Activated CD8-positive, alpha-beta memory T cell treated with anti-CD3 and anti-CD28 coated beads, Interleukin-2, amount 10 ng/mL, durations not matched to agents 7 days and 5 days (primary cell): ENCODE measurements at places on chromosomes 1 and 21. TPM values are rescaled to one million over a fixed set of nuclear protein-coding genes. Genes with fewer than 3 reads are reported as not detected.

The RSPH1 gene
- total RNA-seq: not detected

DNA sequence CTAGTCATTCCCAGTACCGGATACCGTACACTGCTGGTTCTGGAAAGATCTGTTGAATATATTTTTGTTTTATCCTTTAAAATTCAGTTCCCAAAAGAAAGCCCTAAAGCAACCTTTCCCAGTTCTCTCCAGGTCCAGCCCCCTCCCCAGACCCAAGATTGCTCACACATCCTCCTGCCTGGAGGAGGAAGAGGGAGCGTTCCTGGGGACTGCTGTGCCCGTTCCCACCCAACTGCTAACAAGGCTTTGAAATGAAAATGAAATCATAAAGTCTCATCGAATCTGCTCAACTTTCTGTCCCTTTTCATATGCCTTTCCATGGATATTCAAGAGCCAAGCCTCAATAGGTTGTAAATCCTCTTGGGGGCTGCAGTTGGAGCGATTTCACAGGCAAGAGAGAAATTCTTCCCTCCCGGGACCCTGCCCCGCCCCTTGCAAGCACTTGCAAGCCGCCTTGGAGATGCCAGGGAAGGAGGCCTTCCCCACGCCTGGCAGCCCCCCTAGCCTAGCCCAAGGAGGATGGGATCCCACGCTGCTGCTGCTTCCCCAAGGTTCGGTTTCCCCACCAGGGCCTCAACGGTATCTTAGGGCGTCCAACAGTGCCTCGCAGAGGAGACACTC is 113.2 kb upstream of the CACHD1 start:
- DNase-seq: no peak

GRCh38 chr1:64215576-64215975 is 12.2 kb downstream of the UBE2U start:
- no peak for DNase-seq

- DNase-seq: no peak
Observed at GRCh38 chr1:24022581-24023361, 42.6 kb upstream of the SRSF10 start.

GRCh38 chr1:165408518-165408917 is 36.4 kb downstream of the RXRG start:
- peak; percentile 43 for DNase-seq
